AG08395 (cell line): ENCODE measurements at places on chromosomes 16 and 17.

GRCh38 chr16:24685539-24686432 is 43.7 kb upstream of the TNRC6A start:
- DNase-seq, result peak; percentile 84

- DNase-seq, result no peak
Observed at GRCh38 chr17:11241611-11242226, 706 bp downstream of the SHISA6 start.

GRCh38 chr16:2833776-2834175 is 3.7 kb downstream of the ZG16B start:
- DNase-seq, result no peak

GRCh38 chr17:67221062-67221998 is 23.7 kb downstream of the HELZ start:
- peak; percentile 54 for DNase-seq

- DNase-seq, result no peak
Observed at GRCh38 chr16:26161461-26162180, 469.9 kb downstream of the HS3ST4 start.

DNA sequence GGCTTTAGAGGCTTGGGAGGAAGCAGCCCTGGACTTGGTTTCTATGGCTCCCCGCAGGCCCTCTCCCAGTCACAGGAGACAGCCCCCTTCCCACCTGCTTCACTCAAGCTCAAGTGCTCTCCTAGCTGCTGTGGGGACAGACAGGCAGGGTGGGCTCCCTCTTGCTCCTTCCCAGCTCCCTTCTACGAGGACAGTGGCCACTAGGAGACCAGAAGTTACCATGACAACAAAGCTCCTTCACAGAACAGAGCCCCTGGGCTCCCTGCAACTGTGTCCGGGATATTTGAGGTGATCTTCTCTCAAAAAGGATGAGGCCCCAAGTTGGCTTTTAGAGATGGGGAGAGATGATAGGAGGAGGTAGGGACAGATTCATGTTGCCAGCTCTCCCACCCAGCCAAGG is 116.3 kb downstream of the AMFR start:
- DNase-seq, result no peak

DNA sequence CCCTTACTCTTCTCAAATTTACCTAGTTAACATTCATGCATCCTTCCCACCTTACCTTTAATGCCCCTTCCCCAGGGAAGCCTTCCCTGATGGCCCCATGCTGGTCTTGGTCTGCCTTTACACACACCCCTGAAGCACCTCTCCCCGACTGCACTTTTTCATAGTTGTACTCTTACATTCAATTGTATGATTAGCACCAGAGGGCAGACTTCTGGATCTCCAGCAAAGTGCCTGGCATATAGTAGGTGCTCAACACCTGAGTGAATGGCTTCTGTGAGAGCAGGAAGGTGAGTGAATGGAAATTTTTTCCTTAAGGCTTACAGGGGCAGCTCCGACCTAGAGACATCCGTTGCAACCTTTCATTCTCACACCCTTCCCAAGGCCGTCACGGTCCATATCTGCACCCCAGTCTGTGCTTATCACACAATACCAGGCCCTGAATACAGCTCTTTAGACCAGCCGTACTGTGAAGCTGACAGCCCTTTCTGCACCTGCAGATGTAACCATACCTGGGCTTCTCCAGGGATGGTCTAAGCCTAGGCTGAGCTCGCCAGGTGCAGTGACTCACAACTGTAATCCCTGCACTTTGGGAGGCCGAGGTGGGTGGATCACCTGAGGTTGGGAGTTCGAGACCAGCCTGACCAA is 4.4 kb downstream of the PGAP3 start:
- no peak for DNase-seq

DNA sequence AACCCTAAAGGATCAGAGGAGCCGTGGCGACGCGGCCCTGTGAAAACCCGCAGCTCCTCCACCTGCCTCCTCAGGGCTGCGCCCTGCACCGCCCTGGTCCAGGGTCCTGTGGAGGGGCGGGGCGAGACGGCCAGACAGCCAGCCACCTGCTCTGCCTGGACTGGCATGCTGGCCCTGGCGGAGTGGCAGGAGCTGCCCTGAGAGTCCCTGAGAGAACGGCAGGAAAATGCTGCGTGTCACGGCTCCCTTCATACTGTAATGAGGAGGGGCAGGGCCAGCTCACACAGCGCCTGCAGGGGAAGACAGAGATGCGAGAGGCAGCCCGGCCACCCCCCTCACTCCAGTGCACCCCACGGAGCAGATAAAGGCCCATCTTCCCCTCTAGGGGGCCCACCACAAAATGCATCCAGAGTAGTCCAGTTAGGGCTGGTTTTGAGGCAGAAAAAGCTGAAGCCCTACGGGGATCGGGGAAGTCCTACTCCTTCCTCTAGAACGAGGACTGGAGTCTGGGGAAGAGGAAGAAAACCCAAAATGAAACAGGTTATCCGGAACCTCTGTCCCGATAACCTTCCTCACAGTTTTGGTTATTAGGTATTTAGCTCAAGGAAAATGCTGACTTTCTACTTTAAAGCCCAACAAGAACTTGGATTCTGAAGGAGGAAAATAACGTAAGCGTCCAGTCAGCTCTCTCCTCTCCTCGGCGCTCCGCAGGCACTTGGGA is 97.6 kb upstream of the DNAH17 start:
- no peak for DNase-seq

- no peak for DNase-seq
Observed at GRCh38 chr16:19294156-19294649, 8.7 kb downstream of the CLEC19A start.

DNA sequence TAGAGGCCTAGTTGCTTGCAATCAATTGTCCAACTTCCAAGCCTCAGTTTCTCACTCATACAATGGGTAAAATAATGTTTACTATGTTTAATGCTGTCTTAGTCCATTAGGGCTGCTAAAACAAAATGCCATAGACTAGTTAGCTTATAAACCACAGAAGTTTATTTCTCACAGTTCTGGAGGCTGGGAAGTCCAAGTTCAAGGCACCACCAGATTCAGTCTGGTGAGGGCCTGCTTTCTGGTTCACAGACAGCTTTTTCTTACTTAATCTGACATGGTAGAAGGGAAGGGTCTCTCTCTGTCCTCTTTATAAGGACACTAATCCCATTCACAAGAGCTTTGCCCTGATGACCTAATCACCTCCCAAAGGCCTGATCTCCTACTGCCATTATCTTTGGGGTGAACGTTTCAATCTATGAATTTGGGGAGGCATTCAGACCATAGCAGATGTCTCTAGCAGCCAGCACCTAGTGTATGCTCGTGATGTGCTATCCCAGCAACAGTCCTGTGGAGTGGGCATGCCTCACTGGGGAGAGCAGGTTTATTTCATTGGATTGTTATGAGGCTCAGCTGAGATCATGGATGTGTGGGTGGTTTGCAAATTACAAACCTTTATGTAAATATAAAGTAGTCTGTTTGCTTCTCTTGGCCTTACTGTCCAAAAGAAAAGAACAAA is 25.2 kb downstream of the YPEL2 start:
- DNase-seq, result no peak

DNA sequence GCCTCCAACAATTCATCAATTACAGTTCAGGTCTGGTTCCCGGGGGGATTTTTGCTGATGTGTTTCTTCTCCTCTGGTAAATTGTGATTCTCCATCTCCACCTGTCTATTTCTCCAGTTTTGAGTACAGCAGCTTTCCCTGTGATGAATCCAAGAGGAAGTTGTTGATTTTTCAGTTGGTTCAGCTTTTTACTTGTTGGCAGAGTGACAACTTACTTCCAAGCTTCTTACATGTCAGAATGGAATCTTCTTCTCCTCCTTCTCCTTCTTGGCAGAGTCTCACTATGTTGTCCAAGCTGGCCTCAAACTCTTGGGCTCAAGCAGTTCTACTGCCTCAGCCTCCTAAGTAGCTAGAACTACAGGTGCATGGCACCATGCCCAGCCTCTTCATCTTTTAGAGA is 33.4 kb upstream of the TMEM92 start:
- DNase-seq, result peak; percentile 29

DNA sequence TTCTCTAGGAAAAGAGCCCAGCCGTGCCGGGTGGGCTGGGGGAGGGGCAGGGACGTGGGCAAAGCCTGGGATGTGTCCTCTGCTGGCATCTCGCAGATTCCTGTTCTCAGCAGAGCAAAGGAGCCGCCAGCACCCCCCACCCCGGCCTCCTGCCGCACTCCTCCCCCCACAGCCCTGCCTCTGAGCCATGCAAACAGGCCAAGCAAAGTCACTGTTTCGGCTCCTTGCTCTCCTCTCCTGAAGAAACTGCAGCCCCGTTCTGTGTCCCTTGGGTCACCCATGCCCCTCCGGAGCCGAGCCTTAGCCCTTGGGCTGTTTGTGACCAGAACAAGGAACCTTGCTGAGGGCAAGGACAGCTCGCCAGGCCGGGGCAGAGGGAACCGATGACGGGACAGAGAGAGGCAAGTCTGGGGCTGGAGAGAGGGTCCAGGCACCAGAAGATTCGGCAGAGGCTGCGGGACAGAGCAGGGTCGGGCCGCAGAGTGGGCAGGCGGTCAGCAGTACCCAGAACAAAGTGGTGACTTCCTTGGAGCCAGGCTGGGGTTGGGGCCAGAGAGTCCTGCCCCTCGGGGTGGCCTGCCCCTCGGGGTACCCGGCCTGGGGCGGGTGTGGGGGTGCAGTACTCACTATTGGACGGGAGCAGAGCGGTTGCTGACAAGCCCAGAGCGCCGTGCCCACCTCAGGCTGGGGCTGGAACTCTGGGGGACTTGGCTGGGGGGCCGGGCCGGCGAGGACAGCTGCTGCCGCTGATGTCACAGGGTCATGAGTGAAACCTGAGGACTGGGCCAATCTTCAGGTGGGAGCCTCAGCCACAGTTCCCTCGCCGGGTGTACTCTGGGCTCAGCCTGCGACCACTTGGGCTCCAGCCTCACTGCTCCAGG is 9.2 kb upstream of the PRR29 start:
- DNase-seq, result no peak

GRCh38 chr17:21019976-21020586 is 22.7 kb downstream of the USP22 start:
- DNase-seq, result peak; percentile 38

GRCh38 chr16:75996491-75996890 is 270.2 kb upstream of the CPHXL start:
- no peak for DNase-seq

- no peak for DNase-seq
Observed at GRCh38 chr16:67547423-67548264, 14.7 kb upstream of the CTCF start.

GRCh38 chr17:79315358-79316105 is 240.9 kb downstream of the ENGASE start:
- no peak for DNase-seq

- DNase-seq, result no peak
Observed at GRCh38 chr17:65495122-65496055, 66.1 kb downstream of the AXIN2 start.

DNA sequence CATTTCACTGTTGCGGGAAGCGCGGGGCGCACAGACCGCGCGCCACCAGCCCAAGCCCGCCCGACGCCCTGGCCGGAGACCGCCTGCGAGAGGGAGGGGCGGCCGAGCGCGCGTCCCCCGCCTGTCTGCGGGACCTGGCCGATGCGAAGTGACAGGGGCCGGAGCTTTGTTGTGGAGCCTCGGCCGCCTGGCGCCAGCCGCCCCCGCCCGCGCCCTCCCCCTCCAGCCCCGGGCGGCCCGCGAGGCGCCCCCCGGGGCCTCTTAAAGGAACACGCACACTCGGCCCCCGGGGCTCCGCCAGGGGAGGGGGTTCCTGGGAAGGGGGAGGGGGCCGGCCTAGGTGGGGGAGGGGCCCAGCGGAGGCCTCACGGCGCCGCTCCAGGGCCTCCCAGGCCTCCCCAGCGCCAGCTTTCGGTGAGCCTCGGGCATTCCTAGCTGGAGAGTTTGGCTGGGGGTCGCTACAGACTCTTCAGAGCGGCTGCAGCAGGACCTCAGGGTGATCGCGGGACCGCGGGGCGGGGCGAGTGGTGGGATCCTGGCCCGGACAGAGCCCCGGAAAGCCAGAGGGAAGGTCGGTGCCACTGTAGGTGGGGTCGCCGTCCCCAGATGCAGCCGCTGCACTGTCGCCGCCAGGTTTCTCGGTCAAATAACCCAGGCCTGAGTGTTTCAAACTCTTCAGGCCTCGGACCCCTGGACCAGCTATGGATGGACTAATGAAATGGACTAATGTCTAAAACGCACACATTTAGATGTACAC is 2.4 kb upstream of the TBX2 start:
- DNase-seq, result no peak

- DNase-seq, result no peak
Observed at GRCh38 chr17:71482625-71483024, 638.2 kb upstream of the SOX9 start.

DNA sequence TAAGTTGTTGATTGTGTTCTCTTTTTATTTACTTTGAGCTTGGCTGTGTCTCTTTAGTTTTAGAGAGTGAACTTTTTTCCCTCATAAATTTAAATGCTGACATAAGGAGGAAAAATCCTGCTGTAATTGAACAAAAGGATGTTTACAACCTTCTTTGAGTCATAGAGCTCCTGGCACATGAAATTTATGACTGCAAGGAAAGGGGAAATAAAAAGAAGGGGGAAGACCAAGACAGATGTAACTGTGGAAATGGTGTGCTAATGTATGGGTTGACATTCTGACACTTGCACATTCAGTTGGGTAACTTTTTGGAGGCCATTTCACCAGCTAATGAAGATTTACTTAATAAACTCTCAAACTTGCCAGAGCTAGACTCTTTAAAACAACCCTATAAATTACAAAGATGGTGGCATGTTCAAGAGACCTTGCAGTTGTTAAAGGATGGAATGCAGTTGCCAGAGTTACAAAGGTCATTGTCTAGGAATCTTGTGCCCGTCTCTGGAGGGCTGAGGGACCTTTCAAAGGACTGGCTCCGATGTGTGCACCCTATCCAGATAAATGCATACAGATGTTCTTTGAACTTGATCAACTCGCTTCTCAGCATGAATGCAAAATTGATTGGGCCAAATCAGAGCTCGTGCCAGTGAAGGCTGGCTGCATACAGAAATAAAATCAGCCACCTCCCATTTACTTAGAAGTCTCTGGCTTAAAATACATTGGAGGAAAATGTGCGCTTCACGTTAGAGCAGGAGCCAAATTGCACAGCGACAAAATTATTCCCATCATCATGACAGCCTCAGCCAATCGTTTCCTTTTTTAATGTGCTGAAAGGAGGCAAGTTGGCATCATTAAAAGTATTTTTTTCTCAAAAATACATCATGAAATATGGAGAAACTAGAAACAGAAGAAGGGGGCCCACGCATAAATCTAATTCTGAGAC is 289.0 kb upstream of the XYLT1 start:
- DNase-seq, result no peak

DNA sequence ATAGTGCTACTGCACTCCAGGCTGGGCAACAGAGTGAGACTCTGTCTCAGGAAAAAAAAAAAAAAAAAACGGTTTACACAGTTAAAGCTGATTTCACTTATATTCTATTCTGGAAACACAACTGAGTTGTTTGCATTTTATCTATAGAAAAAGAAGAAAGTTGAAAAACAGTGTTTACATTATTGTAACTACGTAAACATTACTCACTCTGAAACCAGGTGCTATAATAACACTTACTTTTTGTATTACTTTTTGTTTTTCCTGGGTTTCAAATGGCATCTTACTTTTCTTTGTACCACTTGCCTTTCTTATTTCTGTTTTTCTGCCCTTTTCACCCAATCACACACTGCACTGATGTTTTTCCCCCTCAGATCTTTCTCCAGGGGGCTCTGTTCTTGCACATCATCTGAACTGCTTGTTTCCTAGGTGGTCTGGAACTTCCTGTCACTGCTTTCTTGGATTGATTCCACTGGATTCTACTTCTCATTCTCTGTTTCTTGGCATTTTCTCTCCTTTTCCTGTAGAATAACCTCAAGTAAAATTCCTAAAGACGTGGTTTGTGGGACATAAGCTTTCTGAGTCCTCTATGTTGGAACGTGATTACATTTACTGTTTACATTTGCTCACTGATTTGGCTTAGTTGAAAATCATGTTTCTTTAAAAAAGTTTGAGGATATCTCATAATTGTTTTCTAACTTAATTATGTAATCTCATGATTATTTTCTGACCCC is 142.1 kb downstream of the HS3ST3B1 start:
- DNase-seq, result no peak

- DNase-seq, result no peak
Observed at GRCh38 chr17:53227514-53227913, 595.2 kb upstream of the KIF2B start.
